ENCODE measurements at places on chromosomes 1 and 21.

- DNase-seq = no peak
Measured at GRCh38 chr21:29526545-29526944, 227.8 kb downstream of the BACH1 start.

- no peak for DNase-seq
Measured at GRCh38 chr1:47767741-47768100, 229.5 kb downstream of the TRABD2B start.

DNA sequence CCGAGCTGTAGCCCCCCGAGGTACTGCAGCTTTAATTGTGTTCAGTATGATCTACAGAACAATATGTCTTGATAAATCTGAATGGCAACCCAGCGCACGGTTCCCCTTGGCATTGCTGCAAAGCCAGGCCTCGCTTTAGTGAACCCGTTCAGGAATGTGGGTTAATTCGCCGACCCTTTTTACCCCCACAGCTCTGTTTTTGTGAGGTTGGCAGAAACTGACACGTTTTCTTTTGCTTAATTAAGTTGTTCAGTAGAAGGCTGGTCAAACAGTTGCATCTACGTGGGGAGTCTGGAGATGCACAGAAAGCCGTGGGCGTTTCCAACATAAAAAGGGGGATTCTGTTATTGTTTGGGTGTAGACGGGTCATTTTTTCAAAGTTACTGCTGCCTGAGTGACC lies 43.2 kb downstream of the OLIG1 start:
- DNase-seq = no peak

- no peak for DNase-seq
Measured at GRCh38 chr1:154521695-154522094, 19.5 kb upstream of the SHE start.

- DNase-seq = no peak
Measured at GRCh38 chr1:71640116-71640515, 559.3 kb upstream of the ZRANB2 start.

GRCh38 chr1:224689374-224689773 lies 73.3 kb downstream of the CNIH3 start:
- DNase-seq = no peak

DNA sequence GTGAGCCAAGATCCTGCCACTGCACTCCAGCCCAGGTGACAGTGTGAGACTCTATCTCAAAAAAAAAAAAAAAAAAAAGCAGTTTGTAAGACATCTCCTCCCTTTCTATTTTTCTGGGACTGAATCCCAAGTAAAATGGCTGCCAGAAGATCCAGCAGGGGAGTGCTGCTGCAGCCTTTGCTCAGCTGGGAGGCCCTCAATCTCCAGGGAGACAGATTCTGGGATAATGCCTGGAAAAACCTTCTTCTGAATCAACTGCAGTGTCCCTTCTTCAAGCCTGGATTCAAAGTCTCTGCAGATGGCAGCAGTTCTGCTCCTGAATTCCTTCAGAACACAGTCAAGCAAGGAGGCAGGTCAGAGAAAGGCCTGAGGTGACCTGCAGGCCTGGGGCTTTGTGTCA lies 191.0 kb upstream of the NRIP1 start:
- no peak for DNase-seq

GRCh38 chr1:62316135-62316534 lies 3.1 kb downstream of the KANK4 start:
- no peak for DNase-seq

DNA sequence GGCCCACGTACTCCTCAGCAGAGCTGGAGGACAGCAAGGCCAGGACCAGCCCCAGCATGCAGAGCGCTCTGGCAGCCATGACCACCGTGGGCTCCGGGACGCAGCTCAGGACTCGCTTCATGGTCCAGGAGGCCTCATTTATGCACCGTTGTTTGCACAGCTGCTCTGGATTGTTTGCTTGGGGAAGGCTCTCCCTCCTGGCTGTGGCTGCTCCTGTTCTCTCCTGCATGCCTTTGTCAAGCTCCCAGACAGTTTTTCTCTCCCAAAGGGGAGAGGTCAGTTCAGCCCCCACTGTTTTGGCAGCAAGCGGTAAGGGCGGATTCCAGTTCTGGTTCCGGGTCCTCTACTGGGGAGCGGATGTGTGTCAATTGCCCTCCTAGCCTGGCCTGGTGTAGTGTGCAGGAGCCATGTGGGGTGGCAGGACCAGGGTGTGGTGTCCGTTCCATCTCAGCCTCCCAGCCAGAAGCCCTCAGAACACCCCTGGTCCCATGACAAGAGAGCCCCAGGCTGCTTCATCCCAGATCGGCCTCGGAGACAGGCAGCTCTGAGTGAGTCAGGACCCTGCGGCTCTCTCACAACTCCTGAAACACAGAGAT lies at the start of gene TFF3:
Gene TFF3, minus strand, starts transcription at position 114 of the 596 bp plus-strand sequence. Its CDS starts 35 bp downstream, at position 79.
- no peak for DNase-seq

Measured in activated gamma-delta T cell treated with anti-CD3 and anti-CD28 coated beads, Interleukin-2, amount 50 U/mL, for 16 hours (primary cell).